ENCODE measurements at places on chromosomes 13 and 19. TPM values are rescaled to one million over a fixed set of nuclear protein-coding genes. Genes with fewer than 3 reads are reported as not detected.

GRCh38 chr19:33310606-33311325, 8.4 kb upstream of the CEBPA start:
- no peak for DNase-seq

- no peak for DNase-seq
Measured at GRCh38 chr13:52878831-52879230, 30.4 kb upstream of the PCDH8 start.

- no peak for DNase-seq
Measured at GRCh38 chr13:98710521-98710920, 42.0 kb downstream of the SLC15A1 start.

VSTM1 gene
- total RNA-seq: not detected

Data from renal cortical epithelial cell (primary cell).